ENCODE measurements at places on chromosomes 11 and 22.
A peak's percentile ranks its signal among the peaks of the same experiment; 100 is the strongest.

GRCh38 chr11:17651061-17651460 is 68.3 kb upstream of the MYOD1 start:
- no peak for ATAC-seq

DNA sequence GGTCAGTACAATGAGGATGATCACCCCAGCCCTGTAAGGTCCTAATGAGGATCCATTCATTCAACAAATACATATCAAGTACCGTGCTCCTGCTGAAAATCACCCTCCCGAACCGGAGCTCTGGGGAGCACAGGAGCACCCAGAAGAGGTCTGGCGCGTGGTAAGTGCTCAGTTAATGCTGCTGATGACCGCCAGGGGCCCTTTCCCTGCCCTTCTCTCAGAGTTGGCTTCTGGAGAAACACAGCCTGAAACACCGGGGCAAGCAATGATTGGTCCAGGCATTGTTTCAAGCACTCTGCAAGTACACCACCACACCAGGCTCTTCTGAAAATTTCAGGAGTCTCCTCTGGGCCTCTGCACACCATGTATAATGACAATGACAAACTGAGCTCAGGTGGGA is 3.8 kb upstream of the CCDC86 start:
- no peak for ATAC-seq

DNA sequence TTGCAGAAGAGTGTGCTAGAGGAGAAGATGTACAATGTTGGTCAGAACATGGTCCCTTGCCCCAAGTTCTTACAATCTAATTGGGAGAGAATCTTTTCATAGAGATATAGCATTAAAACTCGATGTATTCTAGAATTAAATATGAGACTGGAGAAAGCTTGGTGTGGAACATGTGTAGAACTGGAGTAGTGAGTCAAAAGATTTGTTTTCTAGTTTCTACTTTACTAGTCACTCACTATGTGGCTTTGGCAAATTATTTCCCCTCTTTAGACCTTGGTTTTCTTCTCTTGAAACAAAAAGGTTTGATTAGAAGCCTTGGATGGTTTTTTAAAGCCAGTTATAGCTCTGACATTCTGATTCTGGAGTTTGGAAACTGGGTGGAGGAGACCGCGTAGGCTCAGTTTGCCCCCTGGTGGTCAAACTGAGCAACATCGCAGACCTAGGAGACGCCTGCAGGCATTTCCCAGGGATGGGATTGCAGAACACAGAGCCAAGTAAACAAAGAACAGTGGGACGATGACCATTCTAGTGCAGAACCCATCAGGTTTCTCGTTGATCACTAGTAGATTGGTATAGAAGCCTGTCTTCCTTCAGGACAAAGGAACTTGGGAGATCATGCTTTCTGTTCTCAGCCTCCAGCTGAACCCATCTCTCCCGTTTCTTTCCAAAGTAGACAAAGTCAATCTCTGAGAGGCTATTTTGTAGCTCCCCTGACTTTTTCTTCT is 8.5 kb upstream of the CHRDL2 start:
- ATAC-seq = peak; percentile 85

DNA sequence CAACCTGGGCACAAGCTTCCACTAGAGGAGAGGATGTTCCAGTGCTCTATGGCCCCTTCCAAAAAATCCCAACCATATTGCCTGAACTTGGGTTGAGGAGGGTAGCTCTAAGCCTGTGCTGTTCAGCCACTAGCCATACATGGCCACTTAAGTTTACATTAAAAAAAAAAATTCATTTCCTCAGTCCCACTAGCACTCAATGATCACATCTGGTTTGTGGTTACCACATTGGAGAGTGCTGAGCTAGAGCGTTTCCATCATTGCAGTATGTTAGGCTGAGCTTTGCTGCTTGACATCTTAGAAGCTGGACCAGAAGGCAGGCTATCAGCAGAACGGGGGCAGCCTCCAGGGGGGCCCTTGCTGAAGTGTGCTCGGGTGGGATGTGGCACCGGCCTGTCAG is 43.5 kb upstream of the CYP2D6 start:
- ATAC-seq = no peak

- ATAC-seq = no peak
Observed at GRCh38 chr11:612201-612960, 3.4 kb downstream of the IRF7 start.

- ATAC-seq = no peak
Observed at GRCh38 chr11:69321877-69322361, 28.0 kb downstream of the MYEOV start.

GRCh38 chr11:87456499-87456898 is 418.8 kb downstream of the TMEM135 start:
- ATAC-seq = no peak

DNA sequence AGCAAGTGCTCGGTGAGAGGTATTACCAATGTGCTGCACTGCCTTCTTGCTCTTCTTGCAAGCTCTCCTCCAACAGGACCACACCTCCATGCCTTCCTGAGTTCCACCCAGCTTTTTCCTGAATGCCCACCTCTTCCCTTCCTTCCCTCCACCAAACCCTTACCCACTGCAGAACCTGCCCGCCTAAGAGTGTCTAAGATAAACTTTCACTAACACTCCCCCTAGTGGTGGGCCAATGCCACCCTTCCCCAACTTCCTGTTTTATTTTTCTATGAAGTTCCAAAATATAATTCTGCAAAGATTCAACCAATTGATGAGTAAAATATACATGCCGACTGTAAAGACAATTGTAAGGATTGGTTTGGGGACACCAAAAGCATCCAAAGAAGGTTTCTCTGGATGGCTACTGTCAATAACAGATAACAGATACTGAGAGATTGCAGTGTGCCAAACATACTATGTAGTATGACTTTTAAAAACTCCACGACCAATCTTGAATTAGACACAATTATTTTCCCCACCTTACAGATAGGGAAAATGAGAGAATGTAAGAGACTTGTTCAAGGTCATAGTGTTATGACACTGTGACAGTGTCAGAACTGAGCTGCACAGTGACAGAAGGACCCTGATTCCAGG is 38.6 kb upstream of the BMAL1 start:
- peak; percentile 36 for ATAC-seq

DNA sequence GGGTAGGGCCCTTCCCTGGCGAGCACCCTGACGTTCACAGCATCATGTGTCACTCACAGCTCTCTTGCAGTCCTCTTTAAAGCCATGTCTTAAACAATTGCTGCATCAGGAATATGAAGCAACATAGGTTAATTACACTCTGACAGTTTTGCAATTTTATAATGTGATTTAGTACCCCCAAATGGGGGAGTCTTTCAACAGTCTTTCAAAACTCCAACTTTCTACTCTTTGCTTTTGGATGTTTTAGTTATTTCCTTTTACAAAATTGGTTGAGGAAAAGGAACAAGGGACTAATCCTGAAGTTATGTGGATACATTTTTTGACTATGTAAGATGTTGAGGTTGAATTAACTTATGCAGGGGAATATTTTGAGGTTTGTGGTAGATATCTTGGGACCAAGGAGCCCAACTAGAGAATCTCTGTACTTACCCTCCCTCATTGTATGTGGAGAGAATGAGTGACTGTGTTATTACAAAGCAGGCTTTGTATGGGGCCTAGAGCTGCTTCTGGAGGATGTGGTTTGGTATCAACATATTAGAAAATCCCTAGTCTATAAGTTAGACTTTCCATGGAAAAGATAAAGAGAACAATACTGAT is at the start of gene MMP8:
TSS of gene MMP8 (minus strand) at position 51 of the 597 bp plus-strand sequence. CDS start 99 bp downstream, outside the sequence.
- no peak for ATAC-seq

- ATAC-seq = no peak
Observed at GRCh38 chr11:9046481-9046880, 42.7 kb upstream of the NRIP3 start.

- no peak for ATAC-seq
Observed at GRCh38 chr11:12685229-12685628, 11.0 kb downstream of the TEAD1 start.

DNA sequence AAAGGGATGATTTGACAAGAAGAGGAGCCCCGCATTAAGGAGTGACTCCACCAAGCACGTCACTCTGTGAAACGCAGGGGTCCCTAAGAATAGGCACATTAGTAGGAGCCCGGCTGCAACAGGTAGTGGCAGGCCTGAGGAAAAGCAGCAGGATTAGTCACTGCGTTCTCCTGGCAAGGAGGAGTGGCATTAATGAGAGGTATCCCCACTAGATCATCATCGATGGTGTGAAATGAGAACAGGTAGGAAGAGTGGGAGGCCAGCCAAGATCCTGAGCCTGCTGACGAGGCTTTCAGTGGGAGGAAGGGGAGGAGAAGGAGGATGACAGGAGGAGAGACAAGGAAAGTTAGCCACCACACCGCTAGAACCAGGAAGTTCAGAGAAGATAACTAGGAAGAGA is 38.6 kb downstream of the NRXN2 start:
- no peak for ATAC-seq

GRCh38 chr22:32175683-32176644 is 16.9 kb upstream of the C22orf42 start:
- no peak for ATAC-seq

DNA sequence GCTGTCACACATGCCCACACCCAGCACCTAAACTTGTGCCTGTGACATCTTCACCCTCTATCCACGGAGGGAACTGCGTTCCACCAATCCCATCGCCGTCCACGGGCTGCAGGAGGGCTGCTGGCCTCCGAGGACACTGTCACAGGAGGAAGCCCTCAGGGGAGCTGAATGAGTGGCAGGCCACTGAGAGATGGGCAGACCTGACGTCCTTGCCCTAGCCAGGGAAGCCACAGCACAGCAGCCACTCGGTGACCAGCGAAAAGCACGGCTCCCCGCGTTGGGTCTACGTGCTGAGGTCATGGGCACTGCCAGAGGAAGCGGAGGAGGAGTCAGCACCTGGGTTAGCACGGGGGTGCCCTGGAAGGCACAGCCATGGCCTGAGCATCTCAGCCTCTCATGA is 50.5 kb downstream of the IGSF9B start:
- ATAC-seq = no peak
